ENCODE measurements at places on chromosomes 7 and 10. TPM values are rescaled to one million over a fixed set of nuclear protein-coding genes. Genes with fewer than 3 reads are reported as not detected.
A peak's percentile ranks its signal among the peaks of the same experiment; 100 is the strongest.

DNA sequence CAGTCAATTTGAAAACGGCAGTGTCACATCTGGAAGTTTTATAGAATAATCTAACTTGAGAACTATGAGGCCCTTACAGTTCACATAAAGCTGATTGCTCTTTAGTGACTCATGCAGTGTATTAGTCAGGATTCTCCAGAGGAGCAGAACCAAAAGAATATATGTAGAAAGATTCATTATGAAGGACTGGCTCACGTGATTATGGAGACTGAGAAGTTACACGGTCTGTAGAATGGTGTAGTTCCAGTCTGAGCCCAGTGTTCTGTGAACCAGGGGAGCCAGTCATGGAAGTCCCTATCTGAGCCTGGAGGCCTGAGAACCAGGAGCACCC is 21.5 kb downstream of the RBM33 start:
- no peak overlapping the region for H3K4me3 ChIP-seq
- peaks cover 50% of the 10 kb centered on the region for H3K4me1 ChIP-seq
- H3K27ac ChIP-seq: peak overlapping the region; percentile 23
- no peaks in the 10 kb centered on the region for H3K27me3 ChIP-seq

- DNase-seq: no peak
- H3K4me1 ChIP-seq: peaks cover 10% of the 10 kb centered on the region
- no peak overlapping the region for H3K4me3 ChIP-seq
- H3K27me3 ChIP-seq: peaks cover 27% of the 10 kb centered on the region
- H3K36me3 ChIP-seq: peaks cover 8% of the 10 kb centered on the region
- no peak overlapping the region for H3K27ac ChIP-seq
Measured at GRCh38 chr10:132192076-132192975, 5.6 kb downstream of the DPYSL4 start.

- DNase-seq: no peak
- no peak overlapping the region for H3K4me3 ChIP-seq
- no peak overlapping the region for H3K27ac ChIP-seq
- H3K27me3 ChIP-seq: no peaks in the 10 kb centered on the region
Measured at GRCh38 chr10:106401161-106401560, 763.3 kb downstream of the SORCS1 start.

The TMEM236 gene
- not detected for polyA plus RNA-seq

DNA sequence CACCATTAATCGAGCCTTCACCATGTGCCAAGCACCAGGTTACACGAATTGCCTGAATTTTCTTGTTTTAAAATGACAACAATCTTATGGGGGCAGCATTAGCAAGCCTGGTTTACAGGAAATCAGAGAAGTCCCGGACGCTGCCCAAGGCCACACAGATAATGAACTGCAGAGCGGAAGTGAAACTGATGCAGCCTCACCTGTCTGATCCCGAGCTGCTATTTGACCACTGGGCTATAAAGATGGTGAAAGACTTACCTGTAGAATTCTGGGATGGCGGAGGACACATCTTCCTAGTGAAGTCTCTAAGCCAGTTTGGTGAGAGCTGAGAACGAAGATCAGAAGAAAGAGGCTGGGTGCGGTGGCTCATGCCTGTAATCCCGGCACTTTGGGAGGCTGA is 21.7 kb upstream of the GALNTL5 start:
- H3K27me3 ChIP-seq: peaks cover 3% of the 10 kb centered on the region
- H3K36me3 ChIP-seq: no peaks in the 10 kb centered on the region
- H3K4me3 ChIP-seq: peak overlapping the region; percentile 24
- H3K27ac ChIP-seq: peak overlapping the region; percentile 73
- no peak for DNase-seq
- H3K4me1 ChIP-seq: peaks cover 41% of the 10 kb centered on the region

The ANXA11 gene
- polyA plus RNA-seq: 167 TPM
